NCI-H774 (cell line): ENCODE measurements at places on chromosomes 4 and X.
A peak's percentile ranks its signal among the peaks of the same experiment; 100 is the strongest.

DNA sequence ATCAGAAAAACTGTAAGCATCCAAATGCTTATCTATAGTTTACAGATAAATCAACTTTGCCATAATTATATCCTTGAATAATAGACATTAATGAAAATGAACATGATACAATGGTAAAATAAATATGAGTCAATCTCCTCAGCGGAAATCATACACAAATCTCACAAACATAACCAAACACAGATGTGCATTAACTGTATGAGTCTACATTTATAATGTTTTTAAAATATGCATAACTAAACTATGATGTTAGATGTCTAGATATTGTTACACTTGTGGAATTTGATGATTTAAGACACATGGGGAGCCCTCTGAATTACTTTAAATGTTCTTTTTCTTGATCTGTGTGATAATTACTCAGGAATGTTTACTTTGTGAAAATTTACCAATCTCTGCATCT lies 951.2 kb downstream of the TECRL start:
- no peak for DNase-seq

DNA sequence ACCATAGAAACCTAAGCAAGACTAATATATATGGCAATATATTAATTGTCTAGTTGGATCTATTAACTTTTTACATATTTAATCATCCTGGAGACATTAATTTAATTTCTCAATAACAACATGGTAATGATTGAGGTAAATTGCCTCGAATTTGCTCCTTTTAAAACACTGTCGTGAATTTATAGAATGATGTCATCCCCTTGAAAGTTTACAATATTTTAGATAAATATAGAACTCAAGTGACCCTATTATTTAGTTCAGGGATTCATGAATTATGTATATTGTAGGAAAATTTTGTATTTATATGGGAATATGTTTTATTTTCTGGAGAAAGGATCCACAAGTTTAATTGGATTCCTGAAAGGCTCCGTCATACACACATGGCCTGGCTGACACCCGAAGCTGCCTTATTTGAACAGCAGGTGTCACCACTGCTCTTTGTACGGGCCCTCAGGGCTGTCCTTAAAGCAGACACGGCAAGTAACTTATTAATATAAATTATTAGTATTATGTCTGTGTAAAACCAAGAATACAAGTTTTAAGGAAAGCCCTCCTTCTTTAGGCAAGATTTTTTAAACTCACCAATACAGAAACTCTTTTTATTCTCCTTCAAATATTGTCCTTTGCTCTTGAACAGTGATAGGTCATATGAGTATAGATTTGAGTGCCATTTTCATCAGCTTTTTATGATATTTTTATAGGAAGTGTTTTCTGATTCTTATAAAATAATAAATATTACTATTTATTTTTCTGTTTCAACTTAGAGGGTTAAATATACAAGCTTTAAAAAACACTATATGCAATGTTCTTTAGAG lies 1.9 kb upstream of the PLRG1 start:
- peak; percentile 22 for DNase-seq

GRCh38 chr4:150591406-150591805 lies 9.5 kb downstream of the MAB21L2 start:
- DNase-seq, result no peak

GRCh38 chr4:147909225-147909624 lies 177.3 kb downstream of the ARHGAP10 start:
- DNase-seq, result no peak

- no peak for DNase-seq
Observed at GRCh38 chr4:1395941-1396805, 10.1 kb downstream of the NKX1-1 start.

- DNase-seq, result no peak
Observed at GRCh38 chr4:30753316-30753715, 33.1 kb downstream of the PCDH7 start.

GRCh38 chr4:183610033-183610432 lies 49.0 kb downstream of the RWDD4 start:
- no peak for DNase-seq

GRCh38 chr4:24544208-24544988 lies 40.0 kb downstream of the DHX15 start:
- no peak for DNase-seq

DNA sequence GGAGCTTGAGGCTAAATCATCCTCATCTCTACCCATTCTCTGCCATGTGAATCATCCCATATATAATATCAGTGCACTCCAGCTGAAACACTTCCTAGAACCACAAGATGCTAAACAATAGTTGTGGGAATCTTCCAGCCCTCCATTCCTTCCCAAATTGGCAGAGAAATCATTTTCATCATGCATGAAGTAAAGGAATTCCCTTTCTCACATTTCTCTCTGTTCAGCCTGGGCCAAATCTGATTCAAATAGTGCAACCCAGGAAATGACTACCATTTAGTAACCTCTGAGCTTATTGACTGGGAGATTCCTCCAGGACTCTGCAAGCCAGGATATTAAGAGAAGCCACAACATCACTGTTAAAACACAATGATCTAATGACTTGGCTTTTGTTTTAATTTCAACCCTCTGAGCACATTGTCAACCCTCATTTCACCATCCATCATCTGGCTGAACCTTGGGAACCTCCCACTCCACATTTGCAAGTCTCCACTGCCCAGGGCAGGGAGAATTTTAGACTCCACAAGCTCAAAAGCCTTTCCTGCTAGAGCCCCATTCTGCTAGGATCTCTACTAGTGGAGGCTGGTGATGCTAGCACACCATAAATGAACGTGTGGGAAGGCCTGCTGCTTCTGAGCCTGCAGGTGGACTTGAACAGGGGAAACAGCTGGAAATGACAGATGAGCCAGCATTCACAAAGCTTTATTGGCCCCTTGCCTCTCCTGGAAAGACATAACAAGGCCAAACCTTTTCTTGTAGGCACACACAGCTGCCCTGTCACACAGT lies 133.9 kb downstream of the TET2 start:
- DNase-seq, result no peak

GRCh38 chr4:16858275-16858752 lies 40.1 kb downstream of the LDB2 start:
- no peak for DNase-seq

- peak; percentile 4 for DNase-seq
Observed at GRCh38 chr4:158172261-158173258, at the start of gene GASK1B. GASK1B (minus strand) TSS chr4:158173025; CDS start chr4:158171375, 1,650 bp downstream.

- peak; percentile 42 for DNase-seq
Observed at GRCh38 chrX:17968367-17968766, 107.3 kb upstream of the RAI2 start.

DNA sequence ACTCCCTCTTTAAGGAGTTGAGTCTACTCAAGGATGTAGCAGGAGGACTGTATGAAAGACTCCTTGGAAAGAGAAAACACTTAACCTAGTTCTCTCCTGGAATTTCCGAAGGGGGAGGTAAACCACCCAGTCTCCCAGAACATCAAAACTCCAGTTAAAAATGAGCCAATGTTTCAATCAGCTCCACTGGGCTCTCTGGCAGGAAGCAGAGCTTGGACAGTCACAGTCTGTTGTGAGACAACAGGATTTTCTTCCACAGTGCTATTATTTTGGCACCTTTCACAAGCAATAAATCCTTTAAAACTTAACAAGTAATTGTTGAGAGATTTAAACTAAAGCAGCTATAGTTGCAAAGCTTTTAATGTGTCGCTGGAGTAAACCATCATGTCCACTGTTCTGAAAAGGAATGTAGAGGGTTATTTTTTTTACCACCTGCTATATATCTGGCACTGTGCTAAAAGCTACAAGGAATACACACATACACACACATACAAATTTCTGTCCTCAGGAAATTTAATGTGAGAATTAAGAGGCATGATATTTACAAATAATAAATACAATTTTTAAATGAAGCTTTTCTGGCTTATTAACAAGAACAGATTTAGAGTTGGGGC lies 229.2 kb upstream of the INTU start:
- DNase-seq, result no peak

GRCh38 chr4:25146076-25146475 lies 14.2 kb downstream of the SEPSECS start:
- DNase-seq, result no peak

DNA sequence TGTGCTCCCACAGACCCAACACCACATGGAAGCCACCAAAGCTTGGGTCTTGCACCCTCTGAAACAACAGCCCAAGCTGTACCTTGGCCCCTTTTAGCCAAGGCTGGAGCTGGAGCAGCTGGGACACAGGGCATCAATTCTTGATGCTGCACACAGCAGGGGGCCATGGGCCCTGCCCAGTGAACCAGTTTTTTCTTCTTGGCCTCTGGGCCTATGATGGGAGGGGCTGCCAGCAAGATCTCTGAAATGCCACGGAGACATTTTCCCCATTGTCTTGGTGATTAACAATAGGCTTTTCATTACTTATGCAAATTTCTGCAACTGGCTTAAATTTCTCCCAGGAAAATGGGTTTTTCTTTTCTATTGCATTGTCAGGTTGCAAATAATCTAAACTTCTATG lies 49.0 kb downstream of the SPANXA2 start:
- DNase-seq, result no peak

DNA sequence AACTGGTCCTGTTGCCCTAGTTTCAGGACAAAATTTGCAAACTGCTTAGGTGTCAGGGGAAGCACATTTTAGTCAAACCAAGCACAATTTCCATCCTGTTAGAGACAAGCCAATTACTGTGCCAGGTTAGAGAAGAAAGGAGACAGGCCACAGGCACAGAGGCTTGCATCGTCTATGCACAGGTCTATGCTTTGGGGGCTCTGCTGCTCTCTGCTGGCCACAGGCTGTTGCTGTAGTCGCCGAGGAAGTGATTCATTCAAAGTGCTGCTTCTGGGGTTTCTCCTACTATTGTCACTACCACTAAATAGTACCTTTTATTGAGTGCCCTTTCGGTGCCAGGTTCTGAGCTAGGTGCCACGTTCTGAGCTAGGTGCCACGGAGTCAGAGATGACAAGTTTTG lies 45.5 kb downstream of the VGLL1 start:
- peak; percentile 55 for DNase-seq

GRCh38 chr4:3136454-3136853 lies 62.0 kb downstream of the HTT start:
- no peak for DNase-seq
